ENCODE measurements at places on chromosomes 12 and 14.

GRCh38 chr14:32560209-32560857 lies 231.2 kb downstream of the AKAP6 start:
- peak; percentile 38 for DNase-seq

GRCh38 chr14:101192661-101193000 lies 289.1 kb upstream of the RTL1 start:
- DNase-seq, result no peak

DNA sequence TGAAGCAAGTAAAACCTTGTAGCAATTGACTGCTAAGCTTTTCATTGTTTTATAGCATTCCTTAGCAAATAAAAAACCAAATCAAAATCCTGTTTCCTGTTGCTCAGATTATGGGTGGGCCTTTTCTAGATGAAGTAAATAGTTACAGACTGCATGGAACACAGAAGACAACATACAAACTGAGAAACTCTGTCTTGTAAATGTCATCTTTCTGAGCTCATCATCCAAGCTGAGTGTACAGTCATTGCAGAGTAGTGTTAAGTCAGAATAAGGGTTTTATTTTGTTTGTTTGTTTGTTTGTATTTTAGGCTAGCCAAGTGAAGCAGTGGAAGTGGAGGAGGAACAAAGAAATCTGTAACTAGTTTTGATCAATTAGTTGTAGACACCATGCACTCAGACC lies 24.4 kb upstream of the BTG1 start:
- no peak for DNase-seq

- DNase-seq, result no peak
Observed at GRCh38 chr12:23354800-23355199, 594.7 kb downstream of the SOX5 start.

GRCh38 chr14:33736979-33737378 lies 213.9 kb downstream of the EGLN3 start:
- DNase-seq, result no peak

GRCh38 chr12:77047341-77048109 lies 17.8 kb downstream of the E2F7 start:
- DNase-seq, result no peak

GRCh38 chr14:32565256-32565655 lies 236.2 kb downstream of the AKAP6 start:
- no peak for DNase-seq
